Activated CD4-positive, alpha-beta memory T cell treated with anti-CD3 and anti-CD28 coated beads, Interleukin-2, amount 10 ng/mL, durations not matched to agents 7 days and 5 days (primary cell): ENCODE measurements at places on chromosomes 6 and 20.
A peak's percentile ranks its signal among the peaks of the same experiment; 100 is the strongest.

GRCh38 chr6:169277619-169278018 is 24.0 kb upstream of the THBS2 start:
- DNase-seq, result no peak

DNA sequence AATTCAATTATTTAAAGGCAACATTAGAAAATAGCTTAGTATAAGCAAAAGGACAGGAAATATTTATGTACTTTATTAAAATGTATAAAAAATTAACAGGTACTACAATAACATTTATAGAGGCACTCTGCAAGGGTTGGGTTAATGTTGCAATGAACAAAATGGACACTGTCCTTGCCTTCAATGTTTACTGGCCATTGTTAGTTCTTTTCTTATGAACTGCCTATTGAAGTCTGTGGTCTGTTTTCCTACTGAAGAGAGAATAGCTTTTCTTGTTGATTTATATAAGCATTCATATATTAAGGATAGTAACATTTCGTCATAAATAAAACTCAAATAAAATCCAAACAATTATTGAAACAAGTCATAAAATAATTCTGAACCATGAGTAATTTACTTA is 135.3 kb upstream of the BEND6 start:
- DNase-seq, result no peak

- DNase-seq, result no peak
Measured at GRCh38 chr6:154359161-154359574, 2.6 kb upstream of the IPCEF1 start.

DNA sequence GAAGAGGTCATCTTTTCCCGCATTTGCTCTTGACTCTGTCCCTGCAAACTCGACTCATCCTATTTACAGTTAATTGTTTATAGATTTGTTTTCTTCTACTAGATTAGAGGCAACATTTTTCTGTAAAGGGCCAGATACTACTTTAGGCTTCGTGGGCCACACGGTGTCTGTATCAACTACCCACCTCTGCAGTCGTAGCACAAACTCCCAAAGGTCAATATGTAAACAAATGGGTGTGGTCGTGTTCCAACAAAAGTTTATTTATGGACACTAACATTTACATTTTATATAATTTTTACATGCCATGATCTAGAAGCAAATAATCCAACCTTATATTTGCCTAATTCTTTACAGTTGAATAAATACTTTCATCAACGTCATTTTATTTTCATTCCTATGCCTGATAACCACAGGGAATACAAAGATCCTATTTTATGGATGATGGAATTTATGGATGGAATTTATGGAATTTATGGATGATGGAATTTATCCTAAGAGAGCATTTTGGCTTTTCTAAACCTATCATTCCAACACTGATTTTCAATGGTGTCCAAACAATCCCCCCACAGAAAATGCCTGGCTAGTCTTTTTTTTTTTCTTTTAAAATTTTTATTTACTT is 232.8 kb downstream of the MYLK4 start:
- DNase-seq, result no peak

DNA sequence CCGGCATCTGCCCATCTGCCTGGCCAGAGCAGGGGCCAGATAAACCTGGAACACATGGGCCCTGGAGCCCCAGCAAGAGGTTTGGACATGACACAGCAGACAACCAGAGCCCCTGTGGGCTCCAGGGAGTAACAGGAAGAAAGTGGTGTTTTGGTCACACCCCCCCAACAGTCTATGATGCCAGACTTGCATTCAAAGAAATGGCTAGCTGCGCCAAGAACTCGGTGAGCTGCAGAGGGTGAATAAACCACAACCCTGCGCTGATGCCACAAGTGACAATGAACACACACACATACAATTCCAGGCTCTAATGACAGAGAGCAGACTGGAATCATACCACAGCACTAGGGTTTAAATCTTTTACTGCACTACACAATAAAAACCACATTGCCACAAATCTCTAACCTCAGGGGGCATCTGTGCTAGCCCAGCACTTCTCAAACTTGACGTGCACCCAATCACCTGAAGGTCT is 34.0 kb downstream of the TRERF1 start:
- peak; percentile 80 for DNase-seq
